ENCODE measurements at places on chromosomes 5 and 9. TPM values are rescaled to one million over a fixed set of nuclear protein-coding genes. Genes with fewer than 3 reads are reported as not detected.

DNA sequence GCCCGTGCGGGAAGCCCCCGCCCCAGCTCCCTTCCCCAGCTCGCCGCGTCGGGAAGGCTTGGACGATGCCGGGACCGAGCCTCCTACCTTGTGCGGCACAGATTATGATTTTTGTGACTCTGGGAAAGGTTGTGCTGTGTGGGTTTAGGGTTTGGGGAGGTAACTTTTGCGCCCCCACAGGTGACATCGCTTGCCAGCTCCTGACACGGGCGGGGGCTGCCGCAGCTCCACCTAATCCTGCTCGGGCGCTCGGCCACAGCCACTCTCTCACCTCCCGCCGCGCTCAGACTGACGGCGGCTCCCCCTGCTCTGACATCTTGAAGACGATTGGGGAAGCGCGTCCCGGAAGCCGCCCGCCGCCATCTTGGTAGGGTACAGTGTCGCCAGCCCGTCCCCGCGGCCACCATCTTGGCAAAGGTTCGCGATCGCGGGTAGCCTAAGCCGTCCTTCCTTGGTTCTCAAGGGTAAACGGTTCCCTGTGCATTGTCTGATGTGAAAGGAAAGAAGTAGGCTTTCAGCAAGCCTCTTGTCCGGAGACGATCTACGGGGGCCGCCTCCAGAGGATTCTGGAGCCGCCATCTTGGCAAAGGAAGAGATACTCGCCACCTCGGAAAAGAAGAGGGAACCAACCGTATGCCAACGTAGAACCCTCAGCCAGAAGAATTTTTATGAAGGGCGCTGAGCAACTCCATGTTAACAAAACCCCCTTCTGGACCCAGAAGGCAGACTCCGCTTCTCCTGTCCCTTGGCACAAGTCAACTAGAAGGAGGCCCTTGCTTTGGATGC, 1.8 kb upstream of the NR3C1 start:
- DNase-seq, result peak; percentile 88

GRCh38 chr5:101390151-101390908, 487.2 kb upstream of the ST8SIA4 start:
- DNase-seq, result peak; percentile 36

DNA sequence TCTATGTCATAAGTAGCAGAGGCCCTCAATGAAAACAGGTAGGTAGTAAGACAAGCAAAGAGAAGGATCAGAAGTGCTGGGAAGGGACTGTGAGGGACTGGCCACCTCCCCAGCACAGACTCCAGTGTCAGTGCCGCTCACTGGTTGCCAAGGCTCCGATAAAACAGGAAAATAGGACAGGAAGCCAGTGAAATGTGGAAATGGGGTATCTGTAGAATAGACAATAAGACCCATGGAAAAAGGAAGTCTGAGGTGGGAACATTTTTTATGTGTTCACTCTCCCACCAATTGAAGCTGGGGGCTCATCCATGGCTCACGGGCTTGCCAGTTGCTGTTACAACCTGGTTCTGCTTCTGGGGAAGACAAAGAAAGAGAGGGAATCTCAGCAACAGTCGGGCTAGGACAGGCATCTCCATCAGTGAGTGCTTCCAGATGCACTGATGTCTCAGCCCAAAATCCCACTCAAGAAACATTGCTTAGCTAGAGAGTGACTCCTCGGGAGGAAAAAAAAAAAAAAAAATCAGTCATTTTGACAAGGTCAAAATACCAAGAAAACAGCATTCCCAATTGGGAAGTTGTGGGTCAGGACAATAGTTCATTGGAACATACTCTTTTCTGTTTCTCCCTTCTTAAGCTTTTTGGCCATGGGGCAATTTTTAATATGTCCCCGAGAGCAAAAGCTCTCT, 27.6 kb upstream of the NFIB start:
- no peak for DNase-seq

DNA sequence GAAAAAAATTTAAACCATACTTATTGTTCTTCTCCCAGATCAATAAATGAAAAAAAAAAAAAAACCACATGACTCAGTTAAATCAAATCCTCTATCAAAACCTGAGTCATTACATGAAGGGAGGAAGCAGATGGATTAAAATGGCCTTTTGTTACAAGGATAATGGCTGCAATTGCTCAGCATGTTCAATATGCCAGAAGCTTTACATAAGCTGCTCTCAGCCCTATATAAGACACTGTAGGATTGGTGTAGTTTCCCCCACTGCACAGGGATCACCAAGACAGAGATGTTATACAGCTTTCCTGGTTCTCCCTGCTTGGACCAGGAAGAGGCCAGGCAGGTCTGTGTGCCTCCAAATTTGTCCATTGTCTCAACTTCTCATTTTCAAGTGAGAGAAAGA, 101.6 kb upstream of the MAP1B start:
- DNase-seq, result no peak

- DNase-seq, result no peak
Observed at GRCh38 chr9:112081918-112082729, 93.0 kb downstream of the SUSD1 start.

GRCh38 chr9:114238891-114239875, 83.7 kb upstream of the ORM1 start:
- DNase-seq, result no peak

DNA sequence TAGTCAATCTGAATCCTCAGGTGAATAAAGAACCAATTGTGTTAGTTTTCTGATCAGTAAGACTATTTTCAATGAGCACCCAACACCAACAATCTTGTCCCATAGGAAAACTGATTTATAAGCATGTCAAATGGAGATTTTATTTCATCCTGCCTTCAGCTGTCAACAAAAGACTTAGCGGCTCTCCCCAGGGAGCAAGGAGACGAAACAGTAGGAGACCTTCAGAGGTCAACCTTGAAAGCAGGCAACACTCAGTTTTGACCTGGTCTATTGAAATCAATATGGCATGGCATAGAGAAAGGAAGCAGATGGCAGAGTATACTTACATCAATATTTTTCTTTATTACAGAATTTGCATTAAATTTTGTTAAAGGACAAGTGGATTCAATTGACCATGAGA, 34.1 kb downstream of the ZNF622 start:
- no peak for DNase-seq

DNA sequence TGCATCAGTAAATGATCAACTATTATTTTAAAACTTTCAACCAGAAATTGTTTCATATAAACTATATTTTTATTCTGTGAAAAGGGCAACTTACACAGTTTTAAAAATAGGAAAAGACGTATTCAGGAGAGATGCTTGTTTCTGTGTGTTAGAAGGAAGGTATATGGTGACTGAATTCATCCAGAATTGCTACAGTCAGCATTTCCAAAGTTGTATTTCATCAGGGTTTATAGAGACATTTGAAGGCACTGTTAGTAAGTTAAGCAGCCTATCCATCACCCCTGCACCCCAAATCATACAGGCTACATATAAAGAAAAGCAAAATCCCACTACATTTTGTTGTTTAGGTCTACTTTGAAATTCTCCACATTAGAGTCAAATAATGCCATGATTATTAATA, 716.0 kb downstream of the KCTD16 start:
- no peak for DNase-seq

DNA sequence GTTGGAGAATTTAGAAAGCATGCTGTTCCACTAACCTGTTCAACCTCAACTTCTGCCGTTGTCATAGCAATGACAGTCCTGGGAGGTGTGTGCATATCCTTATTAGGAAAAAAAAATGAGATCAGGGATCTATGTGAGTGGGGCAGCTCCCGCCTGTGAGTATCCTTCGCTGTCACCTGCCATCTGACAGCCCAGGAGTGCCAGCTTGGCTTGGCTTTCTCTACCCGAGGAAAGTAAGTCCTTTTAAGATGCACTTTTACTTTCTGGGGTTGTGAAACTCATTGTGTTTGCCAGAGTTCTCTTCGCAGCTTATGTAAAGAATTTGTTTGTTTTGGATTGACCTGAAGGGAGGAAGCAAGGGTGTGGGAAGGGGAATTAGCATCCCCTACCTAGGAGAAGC, 21.8 kb downstream of the PCDHAC2 start:
- DNase-seq, result no peak

DNA sequence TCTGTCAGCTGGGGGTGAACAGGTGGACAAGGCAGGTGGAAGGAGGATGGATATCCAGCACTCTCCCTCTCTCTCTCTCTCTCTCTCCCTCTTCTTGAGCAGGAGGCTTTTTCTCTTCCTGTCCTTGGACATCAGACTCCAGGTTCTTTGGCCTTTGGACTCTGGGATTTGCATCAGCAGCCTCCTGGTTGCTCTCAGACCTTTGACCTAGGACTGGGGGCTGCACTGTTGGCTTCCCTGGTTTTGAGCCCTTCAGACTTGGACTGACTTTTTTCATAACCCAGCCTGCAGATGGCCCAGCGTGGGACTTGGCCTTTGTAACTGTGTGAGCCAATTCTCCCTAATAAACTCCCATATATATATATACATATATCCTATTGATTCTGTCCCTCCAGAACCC, 35.0 kb upstream of the SEMA4D start:
- no peak for DNase-seq

DNA sequence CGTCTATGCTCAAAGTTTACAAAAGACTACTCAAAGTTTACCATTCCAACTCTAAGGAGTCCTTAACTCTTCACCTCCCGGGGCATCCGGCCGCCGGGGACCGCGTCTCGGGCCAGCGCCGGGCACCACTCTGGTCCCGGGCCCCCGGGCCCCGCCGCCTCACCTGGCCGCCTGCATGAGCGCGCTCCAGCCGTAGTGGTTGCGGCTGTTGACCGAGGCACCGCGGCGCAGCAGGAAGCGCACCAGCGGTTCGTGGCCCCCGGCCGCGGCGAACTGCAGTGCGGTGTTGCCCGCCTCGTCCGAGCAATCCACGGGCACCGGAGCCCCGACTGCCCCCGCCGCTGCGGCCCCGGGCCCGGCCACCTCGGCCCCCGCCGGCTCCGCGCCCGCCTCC, 388 bp downstream of the ANKS6 start:
- DNase-seq, result no peak

GRCh38 chr5:50445296-50445949, 4.3 kb upstream of the EMB start:
- no peak for DNase-seq

DNA sequence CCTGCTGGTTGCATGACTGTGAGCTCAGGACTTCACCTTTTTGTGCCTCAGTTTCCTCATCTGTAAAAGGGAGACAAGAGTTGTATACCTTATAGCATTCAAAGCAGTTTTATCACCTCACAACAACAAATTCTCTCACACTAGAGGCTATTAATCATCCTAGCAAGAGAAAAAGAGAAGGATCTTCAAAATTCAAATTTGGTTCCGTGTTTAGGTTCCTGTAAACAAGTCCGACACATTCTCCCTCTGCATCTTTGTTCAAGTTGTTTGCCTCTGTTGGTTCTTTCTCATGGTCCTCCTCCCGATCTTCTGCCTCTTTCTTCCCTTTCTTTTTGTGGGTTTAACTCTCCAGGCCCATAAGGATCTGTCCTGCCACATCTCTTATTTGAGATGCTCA, 218.0 kb downstream of the PIK3R1 start:
- no peak for DNase-seq

- DNase-seq, result no peak
Observed at GRCh38 chr9:87500491-87501270, 3.0 kb downstream of the DAPK1 start.

GRCh38 chr9:135198144-135198543, 110.7 kb downstream of the OLFM1 start:
- DNase-seq, result no peak

GRCh38 chr5:6785861-6786180, 72.6 kb downstream of the TENT4A start:
- DNase-seq, result no peak

DNA sequence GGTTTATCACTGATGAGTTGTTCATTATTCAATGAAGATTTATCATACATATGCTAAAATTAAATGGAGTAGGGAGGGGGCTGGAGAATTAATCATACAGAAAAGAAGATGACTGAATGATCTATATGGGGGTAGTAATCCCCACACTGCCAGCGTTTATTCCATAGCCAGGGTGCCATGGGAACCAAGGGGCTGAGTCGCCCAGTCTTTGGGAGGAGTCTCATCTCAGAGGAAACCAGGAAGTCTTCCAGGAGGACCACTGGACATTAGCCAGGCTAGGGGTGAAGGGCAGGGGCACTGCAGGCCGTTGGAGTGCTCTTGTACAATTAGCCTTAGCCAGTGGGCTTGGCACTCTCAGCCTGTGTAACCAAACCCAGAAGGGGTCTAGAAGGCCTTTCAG, 226.5 kb downstream of the ARL15 start:
- no peak for DNase-seq

DNA sequence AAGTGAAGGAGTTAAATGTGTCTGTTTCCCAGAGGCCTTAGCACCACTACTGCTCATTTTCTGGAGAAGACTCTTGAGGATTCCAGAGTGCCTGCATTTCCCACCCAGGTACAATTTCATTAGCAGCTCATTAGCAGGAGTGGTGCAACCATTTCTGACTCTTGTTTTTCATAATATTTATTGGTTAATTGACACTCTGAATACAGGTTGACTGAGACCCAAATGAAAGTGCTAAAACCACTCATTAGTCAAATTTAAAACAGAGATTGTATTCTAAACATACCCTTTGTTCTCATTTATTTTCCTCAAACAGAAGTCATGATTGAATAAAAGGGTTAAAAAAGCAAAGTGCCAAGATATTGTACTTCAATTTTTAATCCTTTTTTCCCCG, 134.5 kb downstream of the SIL1 start:
- no peak for DNase-seq

The TLR4 gene
- 1.3 TPM for total RNA-seq

The FGF10 gene
- total RNA-seq, result 3.8 TPM

The ANKRD18A gene
- total RNA-seq, result 7.6 TPM

The PTBP3 gene
- total RNA-seq, result 46.8 TPM

The PCDHGA12 gene
- 1.5 TPM for total RNA-seq

The CCNG1 gene
- 202 TPM for total RNA-seq

The SOHLH1 gene
- not detected for total RNA-seq

The GZMA gene
- not detected for total RNA-seq

The GCNT4 gene
- total RNA-seq, result 0.56 TPM

The MAP1B gene
- 256 TPM for total RNA-seq

The DNM1 gene
- total RNA-seq, result 84.0 TPM

The ANKRD34B gene
- total RNA-seq, result 0.05 TPM

The PHF24 gene
- total RNA-seq, result 0.63 TPM

Data from neural crest cell (in vitro differentiated cells).